Activated CD4-positive, alpha-beta T cell treated with anti-CD3 and anti-CD28 coated beads for 36 hours (primary cell): ENCODE measurements at places on chromosomes 4 and X. TPM values are rescaled to one million over a fixed set of nuclear protein-coding genes. Genes with fewer than 3 reads are reported as not detected.

Gene ARMCX1
- total RNA-seq = 1.9 TPM

Gene ITM2A
- total RNA-seq = 112 TPM

Gene KLB
- total RNA-seq = not detected

Gene CD40LG
- total RNA-seq = 123 TPM

Gene MAOA
- 2.2 TPM for total RNA-seq

Gene ATOH1
- total RNA-seq = not detected

Gene NKX3-2
- not detected for total RNA-seq

Gene ZGRF1
- total RNA-seq = 45.0 TPM

Gene FMR1NB
- not detected for total RNA-seq

Gene MUC7
- total RNA-seq = not detected

Gene SLC10A4
- total RNA-seq = not detected

DNA sequence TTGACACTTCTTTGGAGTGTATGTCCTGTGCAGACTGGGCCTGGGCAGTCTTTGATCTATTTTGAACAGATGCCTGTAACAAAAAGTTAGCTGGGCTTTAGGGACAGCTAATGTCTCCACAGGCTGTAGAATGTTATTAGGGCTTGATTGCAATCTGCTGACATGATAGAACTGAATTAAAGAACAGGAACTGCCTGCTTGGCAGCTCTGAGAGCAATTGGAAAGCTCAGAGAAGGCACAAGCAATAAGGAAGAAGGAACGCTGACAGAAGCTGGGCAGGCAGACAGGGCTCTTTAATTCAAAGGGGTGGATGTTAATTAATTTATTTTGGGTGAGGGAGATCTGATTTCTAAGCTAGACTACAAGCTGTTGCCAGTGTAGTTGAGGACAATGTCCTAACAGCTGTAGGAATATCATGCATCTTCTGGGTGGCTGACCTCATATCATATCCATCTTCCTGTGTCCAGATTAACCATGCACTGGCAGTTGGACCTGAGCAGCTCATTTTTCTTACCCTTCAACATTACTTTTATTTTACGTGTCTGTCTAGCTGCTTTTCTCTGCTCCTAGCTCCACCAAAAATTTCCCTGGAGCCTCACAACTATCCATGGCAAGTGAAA is 20.7 kb upstream of the GRXCR1 start:
- no peak for DNase-seq

- no peak for DNase-seq
Observed at GRCh38 chr4:154583677-154584076, 6.9 kb downstream of the FGA start.

GRCh38 chrX:1453395-1453783 is 680 bp upstream of the ASMTL start:
- DNase-seq = no peak

DNA sequence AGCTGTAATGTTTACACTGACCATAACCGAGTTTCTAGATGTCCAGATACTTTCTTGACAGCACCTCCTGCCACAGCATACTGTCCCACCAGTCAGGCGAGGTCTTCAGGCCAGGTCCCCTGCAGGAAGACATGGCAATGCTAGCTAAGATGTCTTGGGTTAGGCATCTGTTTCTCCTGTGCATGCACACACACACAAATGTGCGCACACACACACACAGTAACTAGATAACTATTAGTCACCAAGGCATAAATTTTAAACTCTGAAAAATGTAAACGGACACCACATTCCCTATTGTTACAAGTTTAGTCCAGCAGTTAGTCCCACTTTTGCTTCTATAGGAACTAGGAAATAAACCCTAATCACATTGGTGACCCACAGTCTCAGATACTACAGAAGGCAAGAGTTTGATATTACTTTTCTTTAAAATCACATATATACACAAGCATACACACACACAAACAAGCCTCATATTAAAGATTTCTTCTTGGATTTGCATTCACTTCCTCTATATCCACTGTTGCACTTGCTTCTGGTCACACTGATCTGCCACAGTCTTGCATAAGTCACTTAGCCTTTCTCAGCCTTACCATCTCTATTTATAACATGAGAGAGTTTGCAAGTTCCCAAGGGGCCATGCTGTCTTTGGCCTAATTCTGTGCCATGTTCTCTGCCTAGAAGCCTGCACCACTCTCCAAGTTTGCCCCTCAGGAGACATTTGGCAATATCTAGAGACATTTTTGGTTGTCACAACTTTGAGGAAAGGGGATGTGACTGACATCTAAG is 32.2 kb downstream of the IL21 start:
- no peak for DNase-seq

DNA sequence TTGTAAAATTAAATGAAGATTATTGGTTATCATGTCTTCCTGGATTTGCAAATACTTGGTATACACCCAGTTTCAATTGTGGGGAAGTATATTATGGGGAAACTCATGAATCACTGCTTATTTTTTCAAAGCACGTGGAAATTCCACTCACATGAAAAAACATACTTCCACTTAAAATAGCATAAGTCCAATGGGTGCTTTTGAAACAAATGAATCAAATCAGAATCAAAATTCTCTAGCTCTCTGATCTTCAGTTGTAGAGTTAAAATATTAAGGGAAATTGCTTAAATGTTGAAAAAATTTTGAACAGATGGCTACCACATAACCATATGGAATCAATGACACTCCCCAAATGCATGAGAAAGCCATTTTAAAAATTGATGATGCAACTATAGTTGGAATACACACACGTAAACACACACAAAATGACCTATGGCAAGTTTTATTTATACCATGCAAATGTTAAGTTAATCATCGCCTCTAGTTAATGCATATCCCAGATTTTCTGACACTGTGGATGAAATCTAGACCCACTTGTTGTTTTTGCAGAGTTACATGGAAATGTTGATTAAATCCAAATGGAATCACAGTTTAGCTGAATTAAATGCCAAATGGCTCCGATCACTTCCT is 93.2 kb downstream of the ARSF start:
- DNase-seq = no peak

DNA sequence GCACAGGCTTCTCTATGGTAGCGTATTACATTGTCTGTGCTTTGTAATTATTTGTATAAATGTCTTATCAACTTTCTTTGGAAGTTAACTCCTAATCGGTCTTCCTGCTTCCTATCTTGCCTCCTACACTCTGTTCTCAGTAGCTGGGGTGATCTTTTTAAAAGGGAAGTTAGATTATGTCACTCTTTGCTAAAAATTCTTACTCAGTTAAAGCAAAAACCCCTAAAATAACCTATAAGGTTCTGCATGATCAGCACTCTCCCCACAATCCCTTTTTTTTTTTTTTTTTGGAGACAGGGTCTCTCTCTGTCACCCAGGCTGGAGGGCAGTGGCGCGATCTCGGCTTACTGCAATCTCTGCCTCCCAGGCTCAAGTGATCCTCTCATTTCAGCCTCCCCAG is 2.6 kb upstream of the PRPS1 start:
- no peak for DNase-seq

DNA sequence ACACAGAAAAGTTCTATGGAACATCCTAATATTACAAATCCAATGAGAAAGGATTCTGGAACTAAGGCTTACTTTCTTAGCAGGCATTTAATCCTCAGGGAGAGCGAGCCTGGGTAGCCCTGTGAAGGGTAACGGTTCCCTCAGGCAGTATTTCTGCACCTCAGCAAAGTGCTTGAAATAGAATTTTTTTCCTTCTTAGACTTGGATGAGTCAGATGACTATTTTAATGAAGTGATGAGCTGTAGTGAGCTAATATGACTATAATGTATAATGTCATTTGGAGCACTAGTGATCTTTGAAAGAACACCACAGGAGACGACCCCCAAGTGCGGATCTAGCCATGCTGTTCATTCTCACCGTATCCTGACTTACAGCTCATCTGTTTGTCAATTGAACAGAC is 493.0 kb upstream of the FAM241A start:
- DNase-seq = no peak

- no peak for DNase-seq
Observed at GRCh38 chr4:30792601-30793000, 72.4 kb downstream of the PCDH7 start.

- no peak for DNase-seq
Observed at GRCh38 chr4:99817309-99817890, 773 bp downstream of the DAPP1 start.

DNA sequence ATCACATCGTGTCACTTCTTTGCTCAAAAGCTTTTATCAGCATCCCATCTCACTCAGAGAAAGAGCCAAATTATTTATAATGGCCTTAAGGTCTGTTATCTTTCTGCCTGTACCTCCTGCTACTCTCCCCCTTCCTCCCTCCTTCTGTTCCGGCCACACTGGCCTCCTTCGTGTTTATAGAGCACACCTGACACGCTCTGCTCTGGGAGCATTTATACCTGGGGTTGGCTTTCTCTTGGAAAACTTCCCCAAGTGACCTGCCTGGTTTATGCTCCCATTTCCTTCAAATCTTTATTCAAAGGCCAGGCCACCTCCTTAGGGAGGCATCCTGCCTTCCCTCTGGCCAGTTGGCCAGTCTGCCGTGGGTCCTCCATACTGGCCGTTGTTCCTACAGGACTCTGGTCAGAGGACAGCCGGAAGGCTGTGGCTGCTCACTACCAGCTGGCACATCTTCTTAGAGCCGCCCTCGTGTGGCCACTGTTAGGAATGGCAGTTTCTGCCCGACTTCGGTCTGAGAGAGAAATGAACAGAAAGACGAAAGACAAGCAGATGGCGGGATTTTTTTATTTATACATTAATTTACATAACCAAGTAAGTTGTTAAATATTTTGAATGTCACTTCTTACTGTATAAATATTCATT is 80.2 kb upstream of the CBLL2 start:
- DNase-seq = peak; percentile 73

- no peak for DNase-seq
Observed at GRCh38 chr4:107006218-107006617, 29.9 kb downstream of the DKK2 start.

DNA sequence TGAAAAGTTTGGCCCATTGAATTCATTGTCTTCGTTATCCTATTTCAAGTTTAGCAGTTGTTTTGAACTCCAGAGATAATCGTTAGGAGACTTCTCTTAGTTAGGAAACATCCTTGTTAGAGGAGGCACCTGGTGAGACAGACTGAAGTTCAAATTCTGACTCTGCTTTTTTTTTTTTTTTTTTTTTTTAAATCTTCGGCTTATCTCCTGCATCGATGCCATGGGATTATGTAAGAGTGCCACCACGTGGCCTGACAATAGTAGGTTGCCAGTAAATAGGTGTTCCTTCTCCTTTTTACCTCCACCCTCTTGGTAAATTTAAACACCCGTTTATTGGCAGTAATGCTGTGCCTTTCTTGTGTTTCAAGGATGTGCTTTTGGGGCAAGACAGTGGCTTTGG is 149.3 kb downstream of the SOWAHB start:
- DNase-seq = peak; percentile 63

GRCh38 chr4:14827111-14827510 is 175.2 kb upstream of the CPEB2 start:
- DNase-seq = no peak

DNA sequence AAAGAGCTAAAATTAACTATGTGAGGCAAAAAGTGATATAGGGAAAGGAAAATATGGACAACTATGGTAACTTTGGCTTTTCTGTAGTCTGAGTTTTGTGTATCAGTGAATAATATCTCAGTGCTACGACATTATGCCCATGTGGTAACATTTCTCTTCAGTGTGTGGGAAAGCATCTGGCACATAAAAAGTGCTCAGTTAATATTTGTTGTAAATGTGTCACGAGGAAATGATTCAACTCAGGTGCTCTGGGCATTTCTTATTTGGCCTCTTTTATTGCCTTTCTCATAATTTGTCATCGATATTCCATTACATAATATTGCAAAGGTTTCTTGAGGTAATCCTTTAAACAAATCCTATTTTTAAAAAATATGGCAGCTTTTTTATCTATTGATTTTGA is 17.6 kb downstream of the OFD1 start:
- no peak for DNase-seq

GRCh38 chr4:122749704-122750454 is 17.4 kb downstream of the BBS12 start:
- DNase-seq = no peak

DNA sequence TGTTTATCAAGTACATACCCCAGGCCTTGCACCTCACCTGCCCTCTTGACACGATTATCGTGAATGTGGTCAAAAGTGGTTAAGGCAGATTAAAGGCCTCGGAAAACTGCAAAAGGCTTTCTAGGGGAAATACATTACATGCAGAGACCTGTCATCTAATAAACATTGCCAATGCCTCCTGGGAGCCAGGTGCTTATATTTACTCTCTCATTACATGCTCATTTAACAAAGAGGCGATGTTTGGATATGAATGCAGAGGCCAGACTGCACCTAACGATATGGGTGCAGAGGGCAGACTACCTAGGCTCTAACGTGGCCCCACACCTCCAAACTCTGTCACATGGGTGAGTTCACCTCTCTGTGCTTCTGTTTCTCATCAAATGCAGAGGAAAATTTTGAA is 14.5 kb downstream of the CRMP1 start:
- DNase-seq = no peak

- no peak for DNase-seq
Observed at GRCh38 chr4:118772081-118772766, 63.7 kb downstream of the SEC24D start.

GRCh38 chr4:184845367-184846021 is 19.7 kb upstream of the ACSL1 start:
- DNase-seq = no peak

- no peak for DNase-seq
Observed at GRCh38 chr4:20022471-20022870, 229.2 kb upstream of the SLIT2 start.

GRCh38 chr4:92307181-92307580 is 3.4 kb downstream of the GRID2 start:
- DNase-seq = no peak

DNA sequence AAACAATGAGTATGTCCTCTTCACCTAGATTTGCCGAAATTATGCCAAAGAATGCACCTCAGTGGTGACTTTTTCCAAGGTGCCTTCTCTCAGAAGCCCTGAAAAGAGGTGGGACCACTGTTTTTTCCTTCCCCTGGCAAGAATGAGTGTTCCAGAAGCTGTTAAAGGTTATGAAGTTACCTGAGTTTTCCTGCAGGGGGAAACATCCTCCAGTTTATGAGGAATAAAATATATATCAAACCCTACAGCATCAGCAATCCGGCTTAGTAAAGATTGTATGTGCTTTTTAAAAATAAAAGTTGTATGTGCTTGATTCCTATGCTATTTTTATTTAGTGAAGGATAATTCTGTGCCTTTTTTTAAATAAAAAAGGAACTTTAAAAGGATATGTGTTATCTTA is 73.3 kb downstream of the RBM46 start:
- no peak for DNase-seq

- peak; percentile 24 for DNase-seq
Observed at GRCh38 chr4:76059750-76060149, 14.8 kb upstream of the ART3 start.

DNA sequence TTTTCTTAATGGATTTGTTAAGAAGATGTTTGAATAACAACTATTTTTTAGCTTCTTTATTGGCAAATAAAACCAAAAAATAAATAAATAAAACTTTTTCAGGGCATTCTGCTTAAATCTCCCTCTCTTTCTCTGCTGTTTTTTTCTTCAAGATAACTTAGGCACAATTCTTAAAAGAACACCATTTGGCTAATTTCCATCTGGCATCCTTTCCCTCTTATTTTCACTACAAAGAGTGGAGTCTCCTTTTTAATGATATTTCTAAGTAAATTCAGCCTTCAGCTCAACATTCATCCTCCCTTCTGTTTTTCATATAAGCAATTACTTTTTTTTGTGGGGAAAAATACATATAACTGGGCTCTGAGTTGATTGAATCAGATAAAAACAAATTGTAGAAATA is 88.1 kb downstream of the PCDH7 start:
- DNase-seq = no peak

- no peak for DNase-seq
Observed at GRCh38 chrX:93538575-93538974, 134.8 kb downstream of the NAP1L3 start.

- DNase-seq = no peak
Observed at GRCh38 chr4:86586626-86587380, 7.3 kb upstream of the PTPN13 start.
